Stimulated activated CD4-positive, alpha-beta T cell treated with anti-CD3 and anti-CD28 coated beads, Interleukin-1b, Interleukin-23, amount 100 ng/mL, for 24 hours (primary cell): ENCODE measurements at places on chromosomes 4 and X.

DNA sequence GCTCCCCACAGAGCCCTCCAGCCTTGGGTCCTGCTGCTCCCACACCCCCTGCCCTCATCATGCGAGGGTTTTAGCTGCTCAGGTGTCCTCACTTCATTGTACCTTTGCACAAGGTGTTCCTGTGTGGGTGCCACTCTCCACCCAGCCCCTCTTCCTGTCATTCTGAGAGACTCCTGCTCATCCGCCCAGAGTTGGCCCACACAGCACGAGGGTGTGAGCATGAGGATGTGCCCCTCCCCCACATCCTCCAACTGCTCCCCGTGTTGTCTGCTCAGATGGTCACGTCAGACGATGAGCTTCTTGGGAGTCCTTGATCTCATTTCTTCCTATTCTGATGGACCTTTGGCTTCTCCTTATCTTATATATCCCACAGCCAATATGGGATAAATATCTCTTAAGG lies 53.2 kb downstream of the HTT-AS start:
- DNase-seq: no peak

- no peak for DNase-seq
These were observed 111.9 kb downstream of the DCTD start for GRCh38 chr4:182805321-182805720.

DNA sequence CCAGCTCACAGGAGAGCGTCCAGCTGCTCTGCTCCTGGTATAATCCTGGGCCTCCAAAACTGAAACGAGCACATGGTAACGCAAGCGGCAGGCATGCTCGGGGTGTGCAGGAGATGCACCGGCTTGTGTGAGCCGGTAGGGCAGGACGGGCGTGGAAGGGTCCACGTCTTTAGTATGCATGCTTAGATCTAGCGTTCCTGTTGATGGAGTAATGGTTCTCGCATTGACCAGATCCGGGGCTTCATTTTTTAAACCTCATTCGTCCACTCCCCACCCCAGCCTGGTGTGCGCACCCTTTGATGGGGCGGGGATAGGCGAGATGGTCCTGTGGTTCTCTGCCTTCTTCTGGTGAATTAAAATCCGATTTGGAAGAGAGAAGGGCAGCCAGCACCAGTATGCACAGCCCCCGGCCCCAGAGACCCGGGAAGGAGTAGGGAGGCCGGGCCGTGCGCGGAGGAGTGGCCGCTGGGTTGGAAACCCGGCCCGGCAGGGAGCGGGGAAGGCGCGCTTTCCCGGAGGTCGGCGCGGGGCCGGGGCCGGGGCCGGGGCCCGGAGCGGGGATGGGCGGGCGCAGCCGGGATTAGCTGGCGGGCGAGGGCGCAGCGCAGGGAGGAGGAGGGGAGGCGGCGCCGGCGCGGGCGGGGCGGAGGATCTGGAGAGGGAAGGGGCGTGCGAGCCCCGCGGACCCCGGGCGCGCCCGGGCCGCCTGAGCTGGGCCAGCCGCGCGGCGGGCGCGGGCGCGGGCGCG lies 39.9 kb downstream of the FAM149A start:
- no peak for DNase-seq

- no peak for DNase-seq
These were observed 89.3 kb downstream of the FRMPD4 start for GRCh38 chrX:12227412-12228041.
